ENCODE measurements at places on chromosomes 2 and 18.

GRCh38 chr2:5693287-5694201 lies 1.4 kb downstream of the SOX11 start:
- DNase-seq: no peak

DNA sequence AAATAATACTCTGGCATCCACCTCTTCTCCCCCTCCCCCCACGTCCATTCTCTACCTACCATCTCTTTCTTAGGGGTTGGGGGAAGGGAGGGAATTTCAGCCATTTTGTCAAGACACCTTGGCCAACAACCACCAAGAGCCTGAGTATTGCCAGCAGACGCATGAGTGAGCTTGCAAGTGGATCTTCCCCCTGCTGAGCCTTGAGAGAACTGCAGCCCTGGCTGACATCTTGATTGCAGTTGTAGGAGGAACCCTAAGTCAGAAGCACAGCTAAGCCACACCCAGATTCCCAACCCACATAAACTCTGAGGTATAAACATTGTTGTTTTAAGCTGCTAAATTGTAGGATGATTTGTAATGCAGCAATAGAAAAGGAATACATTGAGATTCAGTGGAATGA lies 165.6 kb downstream of the TMEFF2 start:
- no peak for DNase-seq

DNA sequence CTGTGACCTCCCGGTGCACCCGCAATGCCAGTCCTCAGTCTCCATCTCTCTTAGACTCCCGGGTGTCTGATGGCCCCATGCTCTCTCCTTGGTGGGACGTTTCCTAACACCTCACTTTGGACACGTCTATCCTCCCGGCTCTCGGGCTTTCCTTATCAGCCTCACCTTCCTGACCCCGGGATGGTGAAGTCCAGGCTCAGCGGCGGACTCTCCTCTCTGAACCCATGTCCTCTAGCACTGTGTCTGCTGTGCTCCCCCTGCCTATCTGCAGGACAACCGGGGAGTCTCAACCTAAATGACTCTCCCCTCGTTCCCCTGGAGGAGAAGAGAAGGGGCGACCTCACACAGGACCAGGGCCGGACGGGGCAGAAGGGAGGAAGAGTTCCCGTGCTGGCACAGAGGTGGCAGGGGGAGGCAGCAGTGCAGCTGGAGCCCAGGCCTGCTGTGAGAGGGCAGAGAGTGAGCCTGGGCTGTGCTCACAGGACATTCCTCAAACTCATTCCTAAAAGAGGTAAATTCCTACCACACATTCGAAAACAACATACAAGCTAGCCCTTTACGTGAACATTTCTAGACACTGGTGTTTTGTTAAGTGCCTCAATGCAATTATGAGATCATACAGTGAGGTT lies 41.9 kb downstream of the MBP start:
- DNase-seq: no peak

GRCh38 chr2:100485396-100485795 lies 15.1 kb downstream of the NMS start:
- DNase-seq: no peak

- DNase-seq: no peak
Measured at GRCh38 chr2:107263628-107264027, 377.7 kb upstream of the ST6GAL2 start.

- no peak for DNase-seq
Measured at GRCh38 chr2:156553714-156554442, 117.7 kb downstream of the GPD2 start.

DNA sequence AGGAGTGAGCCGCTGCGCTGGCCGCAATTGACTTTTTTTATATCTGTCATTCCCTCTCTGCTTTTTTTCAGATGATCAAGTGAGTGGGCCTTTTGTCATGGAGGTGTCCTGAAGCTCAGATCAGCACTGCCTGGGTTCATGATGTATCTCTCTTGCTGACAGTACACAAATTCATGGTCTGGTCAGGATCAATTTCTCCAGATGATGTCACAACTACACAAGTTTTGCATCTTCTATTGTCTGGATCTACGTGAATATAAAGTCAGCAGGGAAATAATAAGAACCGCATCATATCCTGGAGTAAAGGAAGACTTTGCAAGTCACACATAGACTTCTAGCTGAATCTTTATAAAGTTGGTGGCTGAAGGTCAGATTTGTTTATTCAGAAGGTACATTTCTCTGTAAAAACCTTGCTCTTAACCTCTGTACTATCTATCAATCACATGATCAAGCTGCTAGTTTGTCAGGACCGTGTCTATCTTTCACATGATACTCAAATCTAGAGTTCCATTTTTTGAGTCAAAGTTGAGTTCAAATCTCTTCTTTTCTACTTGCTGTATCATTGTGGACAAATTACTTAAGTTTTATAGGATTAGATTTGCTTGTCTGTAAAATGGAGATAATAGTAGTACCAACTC lies 13.1 kb upstream of the CD28 start:
- no peak for DNase-seq

GRCh38 chr2:95391641-95392310 lies 10.7 kb upstream of the FAHD2A start:
- DNase-seq: no peak

DNA sequence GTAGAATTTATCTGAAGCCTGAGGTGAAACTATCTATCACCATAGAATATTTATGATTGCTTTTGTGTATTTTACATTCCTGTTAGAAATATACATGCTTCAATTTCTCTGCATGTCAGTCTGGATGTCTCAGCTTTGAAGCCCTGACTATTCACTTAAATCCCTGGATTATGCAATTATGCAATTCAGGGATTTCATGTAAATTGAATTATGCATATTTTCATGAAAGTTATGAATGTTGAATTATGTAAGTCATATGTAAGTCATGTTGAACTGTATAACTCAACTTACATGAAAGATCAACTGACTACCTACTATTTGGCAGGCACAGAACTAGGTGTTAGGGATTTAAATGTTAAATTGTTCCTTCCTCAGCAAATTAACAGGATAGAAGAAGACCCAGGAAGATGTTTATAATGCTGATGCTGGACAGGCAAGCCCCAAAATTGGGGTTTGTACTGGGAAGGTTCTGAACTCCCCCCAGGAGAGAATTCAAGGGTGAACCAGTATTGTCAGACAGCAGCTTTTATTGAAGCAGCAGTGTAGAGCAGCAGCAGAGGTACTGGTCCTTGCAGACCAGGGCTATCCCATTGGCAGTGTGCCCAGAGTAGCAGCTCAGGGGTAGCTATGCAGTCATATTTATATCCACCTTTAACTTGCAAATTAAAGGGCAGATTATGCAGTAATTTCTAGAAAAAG lies 236.5 kb downstream of the ZNF804A start:
- no peak for DNase-seq

DNA sequence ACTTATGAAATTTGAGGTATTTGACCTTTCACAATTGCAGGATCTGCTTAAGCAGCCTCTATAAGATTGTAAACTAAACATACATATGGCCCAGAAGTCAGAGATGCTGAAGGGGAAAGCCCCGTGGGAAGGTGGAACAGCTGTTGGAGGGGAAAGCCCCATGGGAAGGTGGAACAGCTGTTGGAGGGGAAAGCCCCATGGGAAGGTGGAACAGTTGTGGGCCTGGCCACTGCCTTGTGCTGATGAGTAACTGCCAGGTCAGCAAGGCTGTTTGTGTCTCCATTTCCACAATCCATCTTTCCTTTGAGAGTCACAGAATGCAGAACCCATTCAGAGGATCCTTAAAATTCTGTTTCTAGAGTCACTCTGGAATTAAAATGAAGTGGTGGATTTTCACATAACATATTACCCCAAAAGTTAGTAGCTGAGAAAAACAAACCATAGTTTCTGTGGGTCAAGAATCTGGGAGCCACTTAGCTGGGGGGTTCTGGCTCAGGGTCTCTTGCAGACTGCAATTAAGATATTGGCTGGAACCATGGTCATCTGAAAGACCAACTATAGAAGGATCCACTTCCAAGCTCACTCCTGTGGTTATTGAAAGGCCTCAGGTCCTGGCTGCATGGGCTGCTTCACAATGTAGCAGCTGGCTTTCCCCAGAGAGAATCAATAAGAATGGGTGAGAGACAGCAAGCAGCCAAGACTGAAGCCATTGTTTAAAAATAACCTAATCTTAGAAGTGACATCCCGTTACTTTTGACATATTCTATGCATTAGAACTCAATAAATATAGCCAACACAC lies 86.6 kb upstream of the CAVIN2 start:
- DNase-seq: no peak

DNA sequence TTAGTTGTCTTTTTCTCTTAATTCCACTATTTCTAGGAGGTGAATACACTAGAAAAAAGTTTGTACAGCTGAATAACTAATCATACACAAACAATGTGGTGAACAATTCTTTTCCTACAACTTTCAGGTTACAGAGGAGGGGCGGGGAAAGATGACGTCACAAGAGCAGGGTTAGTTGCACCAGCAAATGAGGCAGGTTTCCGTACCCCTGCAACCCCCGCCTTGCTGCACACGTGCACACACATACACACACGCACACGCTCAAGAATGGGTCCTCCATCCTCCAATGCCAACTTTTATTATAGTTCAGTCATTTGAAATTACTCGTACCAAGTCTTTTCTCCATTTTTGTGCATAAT lies 122.8 kb downstream of the ARL4C start:
- DNase-seq: no peak

- DNase-seq: no peak
Measured at GRCh38 chr2:164642268-164642667, 21.0 kb upstream of the GRB14 start.
